ENCODE measurements at places on chromosomes 13 and 19. TPM values are rescaled to one million over a fixed set of nuclear protein-coding genes. Genes with fewer than 3 reads are reported as not detected.

The ZNF90 gene
- total RNA-seq, result 0.66 TPM

The ZNF491 gene
- total RNA-seq, result 2.4 TPM

The LRG1 gene
- 0.41 TPM for total RNA-seq

The PDE4C gene
- 2.4 TPM for total RNA-seq

The DDX49 gene
- total RNA-seq, result 22.4 TPM

The ITGBL1 gene
- total RNA-seq, result 2.2 TPM

The OR4F17 gene
- not detected for total RNA-seq
